ENCODE measurements at places on chromosomes 6 and 20.

DNA sequence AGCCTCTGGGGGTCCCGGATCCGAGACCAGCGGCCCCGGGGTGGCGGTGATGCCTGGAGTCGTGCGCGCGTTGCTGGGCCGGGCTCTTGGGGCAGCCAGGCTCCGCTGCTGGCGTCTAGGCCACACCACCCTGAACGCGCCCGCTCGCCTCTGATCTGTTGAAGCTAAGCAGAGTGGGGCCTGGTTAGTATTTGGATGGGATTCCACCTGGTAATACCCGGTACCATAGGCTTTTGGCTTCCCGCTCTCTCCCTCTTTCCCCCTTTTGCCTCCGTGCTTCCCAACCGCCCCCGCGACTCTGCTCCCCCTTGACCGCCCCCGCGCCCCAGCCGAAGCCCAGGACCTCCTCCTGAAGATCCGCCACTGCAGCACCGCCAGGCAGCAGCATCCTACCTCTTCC lies 1383.5 kb upstream of the DEFB115 start:
- no peak for DNase-seq

DNA sequence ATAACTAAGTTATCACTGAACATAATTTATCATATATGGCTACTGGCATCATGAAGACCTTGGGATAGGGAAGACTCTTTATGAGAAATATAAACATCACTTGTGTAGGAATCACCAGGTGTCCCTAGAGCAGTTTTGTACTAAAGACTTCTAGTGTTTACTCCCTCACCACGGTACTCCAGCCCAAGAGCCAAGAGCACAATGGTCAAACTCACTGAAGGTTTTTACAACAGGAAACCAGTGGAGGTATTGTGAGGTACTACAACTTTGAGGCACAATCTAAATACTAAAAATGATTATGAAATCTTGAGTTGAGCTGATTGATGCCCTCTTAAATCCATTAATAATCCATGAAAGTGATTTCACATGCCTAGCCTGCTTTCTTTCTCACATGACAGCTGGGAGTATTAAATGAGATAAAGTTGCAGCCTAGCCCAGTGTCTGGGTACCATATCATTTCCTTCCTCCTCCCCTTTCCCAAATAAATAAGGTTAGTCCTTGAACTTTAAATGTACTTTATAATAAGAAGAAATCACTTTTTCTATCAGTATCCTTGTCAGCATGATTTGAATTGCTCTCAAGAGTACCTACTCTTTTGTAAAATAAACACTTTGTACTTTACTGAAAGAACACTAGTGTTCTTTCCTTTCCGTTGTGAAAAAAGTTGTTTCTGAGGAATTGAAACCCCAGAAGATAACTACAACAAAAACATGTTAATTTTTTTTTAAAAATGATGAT lies 26.5 kb downstream of the GLO1 start:
- DNase-seq, result no peak

DNA sequence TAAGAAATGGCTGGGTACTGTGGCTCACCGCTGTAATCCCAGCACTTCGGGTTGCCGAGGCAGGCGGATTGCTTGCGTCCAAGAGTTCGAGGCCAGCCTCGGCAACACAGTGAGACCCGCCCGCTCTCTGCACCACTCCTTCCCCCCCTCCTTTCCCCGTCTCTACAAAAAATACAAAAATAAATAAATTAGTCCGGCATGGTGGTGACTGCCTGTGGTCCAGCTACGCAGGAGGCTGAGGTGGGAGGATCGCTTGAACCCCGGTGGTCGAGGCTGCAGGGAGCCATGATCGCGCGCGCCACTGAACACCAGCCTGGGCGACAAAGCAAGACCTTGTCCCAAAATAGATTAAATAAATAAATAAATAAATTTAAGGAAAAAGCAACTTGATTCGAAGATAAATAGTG lies 448 bp upstream of the RNF114 start:
- no peak for DNase-seq

- no peak for DNase-seq
Measured at GRCh38 chr6:6885521-6886170, 222.1 kb upstream of the RREB1 start.

GRCh38 chr6:44539701-44540355 lies 152.3 kb downstream of the CDC5L start:
- DNase-seq, result no peak

- no peak for DNase-seq
Measured at GRCh38 chr6:131792091-131792496, 15.7 kb upstream of the ENPP1 start.

DNA sequence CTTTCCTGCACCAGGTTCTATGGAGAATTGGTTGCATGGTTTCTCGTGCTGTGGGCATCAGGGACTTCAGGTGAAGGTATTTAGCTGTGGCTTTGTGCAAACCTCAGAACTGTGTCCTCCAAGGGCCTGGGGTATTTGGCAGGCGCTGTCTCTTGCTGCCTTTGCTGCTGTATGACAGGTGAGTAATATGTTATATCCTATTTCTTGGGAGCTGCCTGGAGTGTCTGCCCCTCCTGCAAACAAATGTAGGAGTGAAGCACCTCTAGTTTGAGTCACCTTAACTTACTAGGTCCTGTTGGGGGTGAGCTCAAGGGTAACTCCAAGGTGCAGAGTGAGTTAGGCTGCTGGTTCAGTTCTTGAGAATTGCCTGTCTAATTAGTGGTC lies 177.7 kb upstream of the RNF24 start:
- DNase-seq, result no peak

DNA sequence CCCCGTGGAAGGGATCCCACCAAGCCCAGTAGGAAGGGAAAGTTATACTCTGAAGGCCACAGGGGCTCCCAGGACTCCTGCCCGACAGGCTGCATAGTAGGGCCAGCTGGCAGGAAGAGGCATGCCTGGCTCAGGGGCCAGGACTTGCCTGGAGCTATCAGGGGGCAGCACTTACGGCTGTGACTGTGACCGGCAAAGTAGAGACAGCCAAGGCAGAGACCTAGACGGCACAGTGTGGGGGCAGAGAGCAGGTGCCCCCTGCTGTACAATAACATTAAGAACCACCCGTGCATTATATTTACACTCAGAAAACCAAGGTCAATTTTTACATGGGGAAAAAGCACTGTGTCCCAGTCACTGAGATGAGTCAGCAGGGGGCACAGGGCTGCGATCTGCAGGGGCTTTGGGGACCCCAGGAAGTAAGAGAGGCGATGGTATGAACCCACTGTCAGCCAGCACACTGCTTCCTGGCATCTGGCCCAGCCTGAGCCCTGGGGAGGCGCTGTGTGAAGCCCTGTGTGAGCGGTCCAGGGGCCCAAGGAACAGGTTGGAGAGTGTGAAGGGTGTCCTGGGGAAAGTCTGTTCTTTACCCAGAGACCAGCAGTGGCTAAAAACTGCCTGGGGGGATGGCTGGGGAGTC lies 9.9 kb downstream of the CCDC167 start:
- no peak for DNase-seq

DNA sequence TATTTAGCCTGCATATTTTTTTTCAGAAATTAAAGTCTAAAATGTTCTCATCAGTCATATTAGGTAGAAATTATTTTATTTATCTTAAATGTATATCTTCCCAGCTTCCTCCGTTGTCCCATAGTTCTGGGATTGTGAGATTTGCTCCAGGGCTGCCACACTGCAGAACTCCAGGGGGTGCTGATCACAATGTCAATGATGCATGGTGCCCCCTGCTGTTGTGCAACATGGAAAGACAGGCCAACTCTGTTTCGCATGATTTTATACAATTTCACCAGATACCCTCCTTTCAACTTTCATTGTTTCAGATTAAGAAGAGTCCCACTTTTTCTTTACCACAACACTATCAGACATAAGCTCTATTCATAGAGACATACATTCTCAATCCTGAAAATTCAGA lies 35.9 kb downstream of the ID4 start:
- DNase-seq, result no peak

GRCh38 chr20:63183422-63184146 lies 32.3 kb downstream of the YTHDF1 start:
- peak; percentile 53 for DNase-seq

- no peak for DNase-seq
Measured at GRCh38 chr6:15941168-15941567, 187.7 kb upstream of the MYLIP start.

GRCh38 chr6:168524571-168525001 lies 83.6 kb downstream of the SMOC2 start:
- DNase-seq, result no peak

DNA sequence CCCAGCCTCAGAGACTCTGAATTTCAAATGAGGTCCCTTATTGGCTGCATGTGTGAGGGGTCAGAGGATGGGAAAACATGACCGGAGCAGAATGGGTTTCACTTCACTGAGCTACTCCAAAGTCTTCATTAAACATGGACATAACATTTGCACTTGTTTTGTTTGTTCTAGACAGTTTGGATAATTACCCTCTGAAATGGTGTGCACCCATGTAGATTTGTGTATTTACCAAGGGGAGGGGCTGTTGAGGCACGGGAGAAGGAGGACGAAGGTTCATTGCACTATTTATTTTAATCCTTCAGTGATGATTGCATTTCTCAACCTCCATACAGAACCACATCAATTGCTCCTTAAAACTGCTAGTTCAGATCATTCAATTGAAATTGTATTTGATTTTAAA lies 364.2 kb downstream of the TFAP2B start:
- no peak for DNase-seq

DNA sequence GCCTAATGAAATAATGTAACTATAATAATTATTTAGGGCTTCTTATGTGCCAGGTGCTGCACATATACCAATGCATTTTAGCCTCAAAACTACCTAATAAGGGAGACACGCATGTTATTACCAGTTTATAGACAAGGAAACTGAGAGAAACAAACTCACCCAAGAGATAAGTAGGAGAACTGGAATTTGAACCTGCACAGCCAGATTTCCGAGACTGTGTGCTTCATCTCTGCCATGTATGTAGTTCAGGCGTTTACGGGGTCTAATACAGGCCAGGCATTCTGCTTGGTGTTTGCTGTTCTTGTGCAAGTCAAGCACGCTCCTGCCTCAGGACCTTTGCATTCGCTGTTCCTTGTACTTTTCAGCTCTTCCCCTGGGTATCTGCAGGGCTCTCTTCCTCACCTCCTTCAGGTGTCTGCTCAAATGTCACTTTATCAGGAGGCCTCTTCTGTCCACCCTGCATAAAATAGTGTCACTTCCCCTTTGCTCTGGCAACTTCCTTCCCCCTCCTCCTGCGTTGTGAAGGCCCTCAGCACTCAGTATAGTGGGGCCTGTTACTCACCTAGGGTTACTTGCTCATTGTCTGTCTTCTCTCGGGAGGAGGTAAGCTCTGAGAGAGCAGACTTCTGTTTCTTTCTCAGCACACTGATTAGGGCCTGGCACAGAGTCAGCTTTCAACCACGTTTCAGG lies 6.1 kb upstream of the NSFL1C start:
- DNase-seq, result no peak

GRCh38 chr6:28907394-28907793 lies 16.4 kb downstream of the TRIM27 start:
- DNase-seq, result no peak

DNA sequence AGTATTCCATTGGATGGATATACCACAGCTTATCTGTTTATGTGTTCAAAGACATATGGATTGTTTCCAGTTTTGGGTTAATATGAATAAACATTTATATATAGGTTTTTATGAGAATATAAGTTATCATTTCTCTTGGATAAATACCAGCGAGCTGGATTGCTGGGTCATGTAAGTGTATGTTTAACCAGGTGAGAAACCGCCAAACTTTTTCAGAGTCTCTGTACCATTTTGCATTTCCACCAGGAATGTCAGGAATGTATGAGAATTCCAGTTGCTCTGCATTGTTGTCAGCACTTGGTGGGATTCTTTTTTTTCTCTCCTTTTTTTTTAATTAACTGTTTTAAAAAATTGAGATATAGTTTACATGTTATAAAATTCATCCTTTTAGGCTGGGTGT lies 52.1 kb downstream of the PHF20 start:
- no peak for DNase-seq

- no peak for DNase-seq
Measured at GRCh38 chr6:46961232-46961631, 39.5 kb upstream of the ADGRF5 start.

DNA sequence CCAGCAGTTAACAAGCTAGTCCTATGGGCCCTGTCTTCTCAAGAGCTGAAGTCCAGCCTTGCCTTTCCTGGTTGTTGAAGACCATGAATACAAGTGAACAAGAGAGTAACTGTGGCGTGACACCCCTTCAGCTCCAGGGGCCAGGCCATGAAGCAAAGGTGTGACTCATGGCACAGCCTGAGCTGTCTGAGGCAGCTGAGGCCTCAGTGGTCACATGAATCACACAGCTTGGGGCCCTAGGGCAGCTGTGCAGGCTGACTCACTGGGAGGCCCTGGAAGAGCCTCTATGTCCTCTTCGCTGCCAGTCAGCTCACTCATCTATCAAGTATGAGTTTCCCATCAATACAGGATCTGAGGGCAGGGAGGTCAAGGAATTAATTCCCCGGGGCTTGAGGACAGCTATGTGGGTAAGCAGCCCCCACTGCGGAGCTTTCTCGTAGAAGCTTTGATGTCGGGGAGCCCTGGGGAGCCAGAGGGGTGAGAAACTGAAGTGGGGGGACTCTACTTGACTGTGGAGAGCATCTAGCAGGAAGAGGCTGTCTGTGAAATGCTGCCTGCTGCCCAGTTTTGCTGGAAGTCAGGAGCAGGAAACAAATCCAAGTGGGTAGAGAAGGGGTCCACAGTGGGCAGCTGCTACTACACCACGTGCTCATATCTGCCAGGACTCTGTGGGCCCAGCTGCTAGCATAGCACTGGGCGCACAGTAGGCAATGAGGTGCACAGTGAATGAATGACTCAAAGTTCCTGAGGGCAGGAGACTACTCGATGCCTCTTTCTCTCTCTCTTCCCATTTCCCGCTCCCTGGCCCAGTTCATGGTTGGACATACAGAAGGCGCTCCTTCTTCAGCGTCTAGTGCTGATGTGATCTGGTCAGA lies 13.7 kb upstream of the FAM83C start:
- no peak for DNase-seq

DNA sequence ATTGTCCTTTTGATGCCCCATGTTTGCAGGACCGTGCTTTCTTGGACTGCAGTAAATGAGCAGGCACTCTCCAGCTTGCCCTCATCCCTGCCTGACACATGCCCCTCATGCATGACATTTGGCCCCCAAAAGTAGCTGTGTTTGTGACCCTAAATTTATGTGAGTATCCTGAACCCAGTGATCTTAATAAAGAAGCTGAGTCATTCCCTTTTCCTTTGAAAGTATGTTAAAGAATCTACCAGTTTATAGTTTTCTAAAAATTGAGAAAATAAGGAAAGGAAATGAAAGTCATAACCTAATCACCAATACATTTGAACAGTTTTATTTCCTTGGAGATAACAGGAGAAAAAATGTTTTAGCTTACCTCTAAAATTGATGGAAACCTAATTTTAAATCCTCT lies 3.4 kb upstream of the SLC22A23 start:
- no peak for DNase-seq
